ENCODE measurements at places on chromosomes 4 and X.

- DNase-seq: no peak
These were observed 10.5 kb downstream of the PRKG2 start for GRCh38 chr4:81204571-81204970.

DNA sequence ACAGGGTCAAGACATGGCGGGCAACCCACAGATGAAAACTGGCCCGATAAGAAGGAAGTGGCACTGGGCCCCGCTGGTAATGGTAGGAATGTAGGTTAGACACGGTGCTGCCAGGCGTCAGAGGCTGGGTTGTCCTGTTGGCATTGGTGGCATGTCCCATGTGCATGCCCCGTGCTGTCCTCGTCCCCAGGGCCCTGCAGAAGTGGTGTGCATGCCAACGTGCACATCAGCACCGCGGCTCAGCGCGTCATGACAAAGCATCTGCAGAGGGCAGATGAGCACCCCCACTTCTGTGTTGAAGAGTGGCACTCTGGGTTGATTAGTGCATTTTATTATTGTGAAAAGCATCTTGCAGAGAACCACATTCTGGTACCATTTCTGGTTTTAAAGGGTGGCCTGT, 35.6 kb downstream of the NELFA start:
- no peak for DNase-seq

- no peak for DNase-seq
These were observed 3.0 kb downstream of the ATP8A1 start for GRCh38 chr4:42653626-42654560.

DNA sequence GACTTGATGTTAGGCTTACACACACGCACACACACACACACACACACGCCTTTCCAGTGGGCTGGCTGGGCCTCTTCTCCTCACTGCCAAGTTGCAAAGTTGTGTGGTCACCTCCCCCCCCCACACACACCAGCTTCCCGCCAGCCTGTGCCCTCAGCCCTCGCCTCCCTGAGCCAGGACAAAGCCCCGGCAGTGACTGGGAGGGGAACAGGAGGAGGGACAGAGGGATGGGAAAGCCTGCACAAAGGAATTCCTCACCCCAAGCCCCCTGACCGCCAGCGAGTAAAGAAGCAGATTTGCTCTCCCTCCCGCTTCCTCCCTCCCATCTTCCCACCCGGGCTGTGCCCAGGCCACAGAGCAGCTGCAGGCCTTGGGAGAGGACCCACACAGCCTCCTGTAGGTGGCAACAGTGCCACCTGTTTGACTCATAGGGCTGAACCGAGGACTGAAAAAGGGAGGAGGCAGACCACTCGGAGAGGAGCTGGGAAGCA, at the start of gene GDPD2:
TSS of gene GDPD2 (plus strand) at position 464 of the 491 bp plus-strand sequence. CDS start 1,671 bp downstream, outside the sequence.
- no peak for DNase-seq

GRCh38 chrX:53433651-53434639, at the start of gene HSD17B10:
HSD17B10 (minus strand) TSS chrX:53434370; CDS start chrX:53434345, 25 bp downstream.
- peak; percentile 88 for DNase-seq

GRCh38 chr4:2036327-2036726, 22.8 kb upstream of the NAT8L start:
- no peak for DNase-seq

DNA sequence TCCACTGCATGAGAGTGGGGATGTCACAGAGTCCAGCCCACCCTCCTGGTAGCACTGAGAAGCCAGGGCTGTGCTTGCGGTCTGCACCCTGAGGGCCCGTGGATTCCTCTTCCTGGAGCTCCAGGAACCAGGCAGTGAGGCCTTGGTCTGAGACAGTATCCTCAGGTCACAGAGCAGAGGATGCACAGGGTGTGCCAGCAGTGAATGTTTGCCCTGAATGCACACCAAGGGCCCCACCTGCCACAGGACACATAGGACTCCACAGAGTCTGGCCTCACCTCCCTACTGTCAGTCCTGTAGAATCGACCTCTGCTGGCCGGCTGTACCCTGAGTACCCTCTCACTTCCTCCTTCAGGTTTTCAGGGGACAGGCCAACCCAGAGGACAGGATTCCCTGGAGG, 2.7 kb downstream of the MAGEA1 start:
- no peak for DNase-seq

Measured in CD4-positive, alpha-beta T cell treated with Interleukin-4 for 1 hour (primary cell).